ENCODE measurements at places on chromosomes 12 and 14. TPM values are rescaled to one million over a fixed set of nuclear protein-coding genes. Genes with fewer than 3 reads are reported as not detected.

OR6C74 gene
- not detected for polyA plus RNA-seq

GRCh38 chr12:40534828-40535227, 157.4 kb upstream of the CNTN1 start:
- DNase-seq = no peak

DNA sequence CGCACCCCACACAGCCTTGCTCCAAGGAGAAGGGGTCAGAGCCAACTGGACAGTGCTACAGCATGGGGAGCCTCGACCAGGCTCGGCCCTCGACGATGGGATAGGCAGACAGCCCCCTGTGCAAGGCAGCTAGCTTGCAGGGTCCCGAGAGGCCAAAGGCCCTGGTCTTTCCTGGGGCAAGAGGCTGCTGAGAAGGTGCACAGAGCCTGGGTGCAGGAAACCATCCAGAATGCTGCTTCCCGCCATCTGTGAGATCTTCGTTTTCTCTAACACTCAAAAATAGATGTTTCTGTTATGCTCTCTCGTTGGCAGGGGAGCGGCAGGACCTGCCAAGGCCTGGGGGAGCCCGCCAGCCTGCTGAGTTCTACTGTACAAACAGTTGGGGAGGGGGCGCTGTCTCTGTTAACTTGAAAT, 168.0 kb upstream of the RTL1 start:
- DNase-seq = no peak

GRCh38 chr14:37603688-37604251, 8.3 kb downstream of the TTC6 start:
- no peak for DNase-seq

DNA sequence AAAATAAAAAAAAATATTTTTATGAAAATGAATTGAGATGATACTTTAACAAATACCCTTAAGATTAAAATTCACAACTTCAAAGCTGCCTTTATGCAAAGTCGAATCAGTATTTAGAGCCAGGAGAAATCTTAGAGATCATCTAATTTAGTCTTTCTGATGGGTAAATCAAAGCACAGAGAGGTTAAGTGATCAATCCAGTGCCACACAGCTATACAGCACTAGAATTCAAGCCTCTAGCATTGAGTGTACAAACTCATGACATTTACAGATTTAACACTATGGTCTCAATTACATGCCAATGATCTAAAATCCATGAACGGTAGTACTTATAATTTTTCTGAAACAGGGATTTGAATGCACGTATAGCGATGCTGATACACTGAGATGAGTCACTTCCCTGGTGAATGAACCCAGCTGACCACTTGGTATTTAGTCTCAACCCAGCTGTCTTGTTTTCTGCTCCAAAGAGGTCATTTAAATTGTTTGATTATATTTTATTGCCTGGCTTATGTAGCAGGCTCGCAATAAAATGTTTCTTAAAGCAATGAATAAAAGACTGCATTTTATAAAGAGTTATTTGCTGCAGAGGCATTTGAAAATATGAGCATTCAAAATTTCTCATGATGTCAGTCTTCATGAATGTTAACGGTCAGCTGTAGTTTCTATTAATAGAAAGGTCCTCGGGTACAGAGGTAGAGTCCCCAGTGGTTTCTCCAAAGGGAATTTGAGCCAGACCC, 152.4 kb upstream of the PRICKLE1 start:
- DNase-seq = no peak

- no peak for DNase-seq
Observed at GRCh38 chr12:76628745-76629144, 69.2 kb upstream of the OSBPL8 start.

DNA sequence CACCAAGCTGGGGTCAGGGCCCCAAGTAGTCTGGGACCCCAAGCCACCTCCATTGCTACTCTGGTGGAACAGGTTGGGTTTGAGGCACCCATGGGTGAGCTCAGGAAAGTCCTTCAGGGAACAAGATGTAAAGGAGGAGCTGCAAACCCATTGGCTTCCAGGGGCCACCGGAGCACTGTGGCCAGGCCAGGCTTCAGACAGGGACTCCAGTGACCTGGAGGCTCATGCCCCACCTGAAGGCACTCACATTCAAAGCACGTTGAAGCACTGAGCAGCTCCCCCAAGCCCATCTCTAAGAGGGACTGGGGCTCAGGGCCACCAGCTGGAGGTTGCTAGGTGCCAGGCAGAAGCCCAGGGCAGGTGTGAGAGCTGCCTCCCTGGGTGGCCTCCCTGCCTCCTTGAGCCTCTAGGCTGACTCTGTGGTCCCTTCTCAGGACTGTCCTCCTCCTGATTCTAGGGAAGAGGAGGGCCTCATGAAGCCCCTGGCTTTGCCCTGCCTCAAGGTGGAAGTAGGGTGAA, 49.1 kb downstream of the FAM222A start:
- no peak for DNase-seq

LRP1-AS gene
- polyA plus RNA-seq = not detected

FAIM2 gene
- polyA plus RNA-seq = 3.5 TPM

CFAP54 gene
- polyA plus RNA-seq = 4.4 TPM

- DNase-seq = no peak
Observed at GRCh38 chr12:49980501-49981349, 8.0 kb downstream of the AQP6 start.

DNA sequence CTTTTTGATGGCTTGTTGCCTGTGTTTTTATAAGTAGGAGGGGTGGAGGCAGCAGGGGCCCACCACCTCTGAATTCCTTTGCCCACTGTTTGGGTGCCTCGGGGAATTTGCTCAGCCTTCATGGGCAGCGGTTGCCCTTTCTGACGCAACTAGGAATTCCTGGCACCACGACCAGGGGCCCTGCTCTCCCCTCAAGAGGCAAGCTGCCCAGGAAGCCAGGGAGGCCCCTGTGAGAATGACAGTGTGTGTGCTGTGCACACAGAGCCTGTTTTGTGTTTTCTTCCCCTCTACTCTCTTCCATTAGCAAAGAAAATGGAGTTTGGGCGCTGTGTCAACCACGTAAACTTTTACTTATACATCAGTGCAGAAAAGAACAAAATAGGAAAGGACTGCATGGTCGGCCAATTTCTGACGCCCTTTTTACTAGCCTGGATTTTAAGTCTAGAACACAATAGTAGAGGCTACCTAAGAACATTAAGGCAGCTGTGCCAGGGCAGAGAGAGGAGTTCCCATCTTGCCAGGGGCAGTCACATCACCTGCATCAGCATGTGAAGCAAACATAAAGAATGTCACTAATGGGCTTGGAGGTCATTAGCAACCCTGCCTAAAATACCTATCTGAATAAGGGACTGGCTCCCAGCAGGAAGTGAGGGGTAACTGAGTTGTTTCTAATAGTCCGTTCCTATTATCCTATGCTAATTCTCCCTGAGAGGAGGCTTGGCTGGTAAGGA, 17.9 kb upstream of the PTGR2 start:
- DNase-seq = no peak

DNA sequence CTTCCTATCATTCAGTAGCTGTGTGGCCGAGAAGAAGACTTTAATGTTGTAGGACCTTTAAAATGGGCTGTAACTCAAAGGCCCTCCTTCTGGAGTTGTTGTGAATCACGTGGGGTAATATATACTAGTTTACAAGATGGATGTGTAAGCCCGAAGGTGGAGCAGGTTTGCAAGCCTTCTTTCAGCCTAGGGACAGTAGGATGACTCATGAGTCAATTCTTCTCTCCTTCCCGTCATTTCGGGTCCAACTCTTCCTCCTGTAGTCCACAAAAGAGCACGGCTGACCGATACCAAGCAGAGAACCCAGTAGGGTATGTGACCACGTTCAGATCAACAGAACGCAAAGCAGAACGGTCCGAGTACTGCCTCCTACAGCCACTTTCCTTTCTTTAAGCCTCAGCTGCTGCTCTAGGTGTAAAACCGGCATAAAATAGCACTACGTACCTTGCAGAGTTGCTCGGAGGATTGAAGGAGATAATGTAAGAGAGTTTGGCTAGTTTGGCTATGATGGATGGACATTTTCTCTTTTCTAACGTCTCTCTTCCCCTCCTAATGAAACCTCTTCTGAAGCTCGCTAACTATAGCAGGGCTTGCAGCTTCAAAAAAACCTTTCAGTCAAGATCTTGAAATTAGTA, 1.3 kb upstream of the RASSF3 start:
- DNase-seq = no peak

GRCh38 chr14:73265721-73266046, 28.4 kb downstream of the PAPLN start:
- no peak for DNase-seq

CLEC2A gene
- polyA plus RNA-seq = not detected

DNA sequence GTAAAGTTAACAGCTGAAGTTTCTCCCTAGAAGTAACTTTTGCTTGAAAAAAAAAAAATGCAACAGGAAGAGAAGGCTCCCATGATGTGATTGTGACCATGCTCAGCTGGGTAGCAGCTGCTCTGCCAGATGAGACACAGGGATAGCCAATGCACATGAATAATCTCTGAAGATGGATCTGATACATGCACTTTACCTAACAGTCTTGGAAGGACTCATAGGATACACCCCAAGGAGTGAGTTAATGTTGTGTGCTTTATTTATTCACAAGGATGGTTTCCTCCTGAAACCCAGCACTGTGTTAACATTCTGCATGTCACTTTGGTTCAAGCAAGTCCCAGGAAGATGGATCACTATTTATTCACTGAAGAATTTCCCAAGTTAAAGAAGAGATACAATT, 46.5 kb downstream of the NDUFA12 start:
- DNase-seq = peak; percentile 18

GRCh38 chr12:3145033-3145432, 67.9 kb downstream of the TSPAN9 start:
- DNase-seq = no peak

IL26 gene
- not detected for polyA plus RNA-seq

All from left kidney (tissue), 8 donors.